ENCODE measurements at places on chromosomes 16 and 17.

DNA sequence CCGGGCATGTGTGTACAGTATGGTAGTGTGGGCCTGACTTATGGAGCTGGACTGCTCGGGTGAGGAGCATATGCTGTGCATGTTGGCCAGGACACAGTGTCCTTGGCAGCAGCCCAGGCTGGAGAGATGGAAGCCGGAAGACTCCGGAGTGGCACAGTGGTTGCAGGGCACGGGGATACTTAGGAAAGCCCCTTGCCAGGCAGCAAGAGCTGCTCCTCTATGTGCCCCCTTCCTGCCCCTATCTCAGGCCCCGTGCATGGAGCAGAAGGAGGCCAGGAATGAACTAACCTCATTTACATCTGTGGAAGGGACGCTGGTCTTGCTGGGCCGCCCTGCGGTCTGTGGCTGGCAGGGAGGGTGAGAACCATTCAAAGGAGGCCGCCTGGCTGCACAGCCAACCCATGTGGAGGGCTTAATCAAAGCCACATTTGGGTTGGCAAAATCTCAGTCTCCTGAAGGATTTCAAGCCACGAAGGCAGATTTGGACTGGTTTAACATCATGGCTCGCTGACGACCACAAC, 32.2 kb upstream of the RCVRN start:
- no peak for DNase-seq

GRCh38 chr17:79871131-79871530, 31.9 kb upstream of the CBX4 start:
- DNase-seq, result no peak

DNA sequence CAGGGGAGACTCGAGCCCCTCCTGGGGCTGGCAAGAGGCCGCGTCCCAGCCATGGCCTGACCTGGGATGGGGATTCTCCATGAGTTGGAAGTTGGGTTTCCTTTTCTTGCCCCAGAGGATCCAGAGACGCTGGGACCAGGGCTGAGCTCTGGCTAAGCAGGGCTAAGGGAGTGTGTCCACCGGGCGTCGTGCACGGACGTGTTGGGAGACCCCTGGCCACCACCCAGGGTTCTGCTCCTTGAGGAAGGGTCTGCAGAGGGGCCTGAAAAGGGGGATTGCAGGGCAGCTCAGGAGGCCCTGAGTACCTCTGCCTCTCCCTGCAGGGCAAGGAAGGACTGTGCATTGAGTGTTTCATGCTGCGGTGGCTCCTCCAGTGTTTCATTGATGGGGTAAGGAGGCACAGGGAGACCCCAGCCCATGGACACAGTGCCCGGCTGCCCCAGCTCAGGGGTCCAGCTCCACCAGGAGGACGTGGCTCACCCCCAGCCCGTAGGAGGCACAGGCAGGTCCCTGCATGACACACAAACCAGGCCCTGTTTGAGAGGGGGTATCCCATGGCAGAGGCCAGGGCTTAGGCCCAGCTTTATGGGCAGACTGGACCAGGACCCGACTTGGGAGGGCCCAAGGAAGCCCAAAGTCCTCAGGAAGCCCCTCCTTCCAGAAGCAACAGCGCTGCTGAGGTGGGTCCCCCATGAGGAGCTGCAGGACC, 47.5 kb downstream of the USP22 start:
- DNase-seq, result no peak

DNA sequence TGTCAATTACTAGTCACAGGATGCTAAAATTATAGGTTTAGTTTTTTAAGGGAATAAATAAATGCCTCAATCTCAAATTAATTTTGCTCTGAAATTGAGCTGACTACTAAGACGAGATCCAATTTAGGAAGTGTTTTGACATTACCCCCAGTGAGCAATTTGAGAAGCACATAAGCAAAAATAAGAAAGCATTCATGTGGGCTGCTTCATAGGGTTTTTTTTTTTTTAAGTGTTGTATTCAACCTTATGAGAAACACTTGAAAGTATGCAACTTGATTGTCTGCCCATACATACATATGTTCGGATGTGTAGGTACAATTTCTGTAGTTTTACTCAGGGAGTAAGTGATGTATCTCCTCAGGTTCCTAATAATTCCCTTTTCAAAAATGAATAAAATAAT, 77.6 kb downstream of the PRKCA start:
- no peak for DNase-seq

- no peak for DNase-seq
Measured at GRCh38 chr16:47142486-47142820, 1.3 kb downstream of the NETO2 start.

DNA sequence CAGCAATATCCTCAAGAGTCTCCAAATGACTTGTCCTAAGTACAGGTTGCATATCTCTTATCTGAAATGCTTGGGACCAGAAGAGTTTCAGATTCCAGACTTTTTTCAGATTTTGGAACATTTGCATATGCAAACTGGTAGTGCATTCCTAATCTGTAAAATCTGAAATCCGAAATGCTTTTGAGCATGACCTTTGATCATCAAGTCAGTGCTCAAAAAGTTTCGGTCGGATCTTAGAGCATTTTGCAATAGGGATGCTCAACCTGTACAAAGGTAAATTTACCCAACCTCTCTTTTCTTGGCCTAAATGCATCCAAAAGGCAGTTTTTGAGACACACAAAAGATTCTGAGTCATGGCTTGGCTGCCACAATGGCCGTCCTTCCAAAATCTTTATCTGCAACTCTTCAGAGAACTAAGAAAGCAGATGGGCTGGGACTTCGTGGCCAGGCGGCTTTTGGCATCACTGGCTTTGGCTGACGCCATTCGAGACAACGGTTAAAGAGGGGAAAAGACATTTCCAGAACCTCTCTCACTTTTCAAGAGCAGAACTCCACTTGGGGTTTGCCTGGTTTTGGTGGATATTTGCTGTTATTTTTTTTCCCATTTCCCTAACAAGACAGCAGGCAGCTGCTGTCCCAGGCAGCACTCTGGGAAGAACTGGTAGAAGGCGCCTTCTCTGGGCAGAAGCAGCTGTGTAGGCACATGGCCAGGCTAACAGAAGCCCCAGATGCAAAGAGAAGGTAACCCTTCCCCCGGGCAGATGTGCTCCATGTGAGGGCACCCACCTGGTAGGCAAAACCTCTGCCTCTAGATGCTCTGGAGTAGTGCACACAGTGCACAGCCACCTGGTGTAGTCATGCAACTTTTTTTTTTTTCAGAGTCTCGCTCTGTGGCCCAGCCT, 8.9 kb downstream of the CPPED1 start:
- DNase-seq, result no peak

DNA sequence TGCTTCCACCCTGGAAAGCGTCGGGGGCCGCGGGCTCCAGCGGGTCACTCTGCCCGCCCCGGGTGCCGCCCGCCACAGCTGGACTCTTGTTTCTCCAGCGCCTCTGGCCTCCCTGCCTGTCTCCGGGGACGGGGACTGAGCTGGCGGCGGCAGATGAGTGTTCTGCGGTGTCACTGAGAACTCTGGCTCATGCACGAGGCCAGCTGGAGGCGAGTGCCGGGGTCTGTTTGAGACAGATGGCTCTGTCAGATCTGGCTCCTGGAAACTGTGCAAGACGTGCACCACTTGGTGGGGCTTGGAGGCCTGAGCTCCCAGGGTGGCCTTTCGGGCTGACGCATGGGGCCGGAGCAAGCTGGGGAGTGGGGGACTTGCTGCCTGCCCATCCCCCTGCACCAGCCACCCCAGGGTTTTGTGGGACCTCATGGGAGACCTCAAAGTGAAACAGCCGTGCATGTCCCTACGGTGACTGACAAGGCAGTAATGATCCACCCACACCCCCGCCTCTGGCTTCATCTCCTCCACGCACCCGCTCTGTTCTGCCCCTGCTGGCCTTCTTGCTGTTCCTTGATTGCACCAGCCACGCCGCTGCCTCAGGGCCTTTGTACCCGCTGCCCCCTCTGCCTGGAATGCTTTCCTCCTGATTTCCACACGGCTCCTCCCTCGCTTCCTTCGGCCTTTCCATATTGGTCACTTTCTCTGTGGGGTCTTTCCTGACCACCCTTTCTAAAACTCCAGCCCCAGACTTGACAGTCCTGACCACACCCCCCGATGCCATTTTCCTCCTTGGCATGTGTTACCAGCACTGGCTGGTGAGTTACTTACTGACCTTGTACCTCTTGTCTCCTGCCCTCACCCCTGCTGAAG, 174.9 kb upstream of the CIBAR2 start:
- no peak for DNase-seq

GRCh38 chr16:88650749-88651275, at the start of gene CYBA:
Gene CYBA (minus strand): TSS chr16:88651053. CDS start chr16:88651013, 40 bp downstream.
- DNase-seq, result no peak

- DNase-seq, result no peak
Measured at GRCh38 chr16:57123216-57123973, 31.0 kb downstream of the CPNE2 start.

GRCh38 chr16:28218109-28218508, 6.3 kb upstream of the XPO6 start:
- no peak for DNase-seq

DNA sequence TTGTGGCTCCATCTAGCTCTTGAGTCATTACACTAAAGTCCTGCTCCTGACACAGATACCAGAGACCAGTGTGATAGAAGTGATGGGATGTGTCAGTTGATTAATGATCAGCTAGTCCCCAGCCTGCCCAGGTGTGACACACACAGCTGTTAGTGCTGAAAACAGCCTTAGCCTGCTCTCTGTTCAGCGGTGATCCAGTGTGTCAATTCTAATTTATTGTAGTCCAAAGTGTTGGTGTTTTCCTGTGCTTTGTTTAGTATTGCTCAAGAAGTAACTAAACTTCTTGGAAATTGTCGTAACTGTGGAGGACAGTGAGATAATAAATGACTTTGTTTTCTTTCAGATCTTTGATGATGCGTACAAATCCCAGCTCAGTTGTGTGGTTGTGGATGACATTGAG, 92.3 kb downstream of the WNT3 start:
- no peak for DNase-seq

GRCh38 chr16:11390573-11391495, 45.6 kb downstream of the RMI2 start:
- DNase-seq, result no peak

GRCh38 chr16:1378087-1378803, 26.5 kb downstream of the GNPTG start:
- DNase-seq, result no peak
